ENCODE measurements at places on chromosomes 12 and 14. TPM values are rescaled to one million over a fixed set of nuclear protein-coding genes. Genes with fewer than 3 reads are reported as not detected.
A peak's percentile ranks its signal among the peaks of the same experiment; 100 is the strongest.

- DNase-seq: no peak
Measured at GRCh38 chr14:64873506-64874219, 6.0 kb downstream of the SPTB start.

DNA sequence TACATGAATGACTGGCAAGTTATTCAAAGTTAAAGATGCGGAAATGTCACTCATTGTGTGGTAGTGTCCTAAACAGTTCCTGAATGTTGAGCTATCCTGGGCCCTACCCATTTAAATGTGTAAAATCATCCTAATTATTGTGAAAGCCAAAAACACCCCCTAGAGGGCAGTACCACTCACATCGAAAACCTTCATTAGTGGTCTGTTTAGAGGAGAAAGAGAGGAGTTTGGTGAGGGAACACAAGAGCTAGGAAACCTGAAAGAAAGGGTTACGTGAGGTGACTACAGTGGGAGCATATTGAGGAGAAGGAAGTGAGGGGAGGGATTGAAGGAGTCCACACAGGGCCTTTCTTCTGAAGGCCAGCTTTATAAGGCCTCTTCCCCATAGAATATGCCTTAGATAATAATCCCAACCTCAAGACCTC lies 2.5 kb upstream of the TEP1 start:
- peak; percentile 74 for DNase-seq

- DNase-seq: no peak
Measured at GRCh38 chr12:75798136-75798926, 233.2 kb downstream of the PHLDA1 start.

DNA sequence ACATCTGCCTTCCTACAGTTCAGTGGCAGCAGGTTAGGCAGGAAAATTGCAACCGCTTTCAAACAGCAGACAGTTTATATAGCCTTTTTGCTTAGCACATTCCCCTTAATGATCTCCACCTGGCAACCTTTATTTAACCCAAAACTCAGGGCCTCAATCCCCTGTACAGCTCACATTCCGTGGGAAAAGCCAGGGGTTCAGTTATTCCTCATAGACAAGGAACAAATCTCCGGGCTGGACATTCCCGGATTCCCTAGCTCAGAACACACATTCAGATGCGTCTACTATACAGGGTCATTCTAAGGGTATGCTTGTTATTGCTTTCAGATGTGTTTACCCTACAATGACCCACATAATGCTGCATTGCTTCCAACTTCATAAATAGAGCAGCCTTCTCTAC lies 73.8 kb upstream of the DCN start:
- DNase-seq: no peak

GRCh38 chr14:74918380-74918779 lies 4.7 kb downstream of the RPS6KL1 start:
- DNase-seq: no peak

DNA sequence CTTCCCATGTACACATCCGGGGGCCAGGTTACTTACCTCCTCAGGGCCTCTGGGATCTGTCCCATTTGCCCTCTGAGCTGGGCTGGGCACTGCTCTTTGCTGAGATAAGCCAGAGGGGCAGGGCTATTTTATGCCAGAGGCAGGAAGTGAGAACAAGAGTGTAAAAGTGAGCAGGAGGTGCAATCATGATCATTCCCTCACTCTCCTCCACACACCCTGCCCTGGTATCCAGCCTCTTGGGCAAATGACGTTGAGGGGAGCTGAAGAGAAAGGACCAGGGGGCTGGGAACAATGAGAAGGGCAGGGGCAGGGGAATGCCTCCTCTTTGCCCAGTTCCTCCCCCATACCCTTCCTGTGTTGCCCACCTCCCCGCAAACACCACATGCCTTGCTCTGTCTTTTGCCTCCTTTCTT lies 4.2 kb downstream of the LPAR5 start:
- no peak for DNase-seq

DNA sequence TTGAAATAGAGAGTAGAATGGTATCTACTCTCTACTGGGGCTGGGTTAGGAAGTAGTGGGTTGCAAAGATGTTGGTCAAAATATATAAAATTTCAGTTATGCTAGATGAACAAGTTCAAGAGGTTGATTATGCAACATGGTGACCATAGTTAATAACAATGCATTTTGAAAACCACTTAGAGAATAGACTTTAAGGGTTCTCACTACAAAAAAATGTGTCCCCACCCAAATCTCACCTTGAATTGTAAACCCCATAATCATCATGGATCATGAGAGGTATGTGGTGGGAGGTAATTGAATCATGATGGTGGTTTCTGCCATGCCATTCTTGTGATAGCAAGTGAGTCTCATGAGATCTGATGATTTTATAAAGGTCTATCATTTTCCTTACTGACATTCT lies 94.0 kb downstream of the C12orf50 start:
- DNase-seq: no peak

The KRT77 gene
- total RNA-seq: not detected

The PPTC7 gene
- 27.9 TPM for total RNA-seq

The CALCOCO1 gene
- 109 TPM for total RNA-seq

The TPPP2 gene
- not detected for total RNA-seq

The CABP1 gene
- 2.0 TPM for total RNA-seq

The PRMT5 gene
- total RNA-seq: 58.7 TPM

All from kidney (tissue), 22 donors.